ENCODE measurements at places on chromosomes 4 and X.
A peak's percentile ranks its signal among the peaks of the same experiment; 100 is the strongest.

DNA sequence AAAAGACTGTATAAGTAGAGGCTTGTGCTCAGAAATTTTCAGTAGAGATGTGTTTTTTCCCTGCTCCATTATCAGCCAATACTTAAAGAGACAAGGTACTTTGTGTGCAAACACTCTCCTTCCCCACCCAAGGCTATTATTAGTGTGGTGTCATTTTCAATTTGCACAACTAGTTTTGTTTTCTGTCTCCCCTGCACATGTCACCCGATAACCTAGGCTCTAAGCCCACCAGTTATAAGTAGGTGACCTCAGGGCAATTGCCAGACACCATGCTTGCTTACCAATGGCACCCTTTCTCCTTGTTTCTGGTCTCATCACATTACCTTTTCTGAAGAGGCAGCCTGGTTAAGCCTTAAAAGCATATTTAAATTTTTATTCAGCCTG lies 8.0 kb upstream of the GUCY1A1 start:
- no peak for DNase-seq

DNA sequence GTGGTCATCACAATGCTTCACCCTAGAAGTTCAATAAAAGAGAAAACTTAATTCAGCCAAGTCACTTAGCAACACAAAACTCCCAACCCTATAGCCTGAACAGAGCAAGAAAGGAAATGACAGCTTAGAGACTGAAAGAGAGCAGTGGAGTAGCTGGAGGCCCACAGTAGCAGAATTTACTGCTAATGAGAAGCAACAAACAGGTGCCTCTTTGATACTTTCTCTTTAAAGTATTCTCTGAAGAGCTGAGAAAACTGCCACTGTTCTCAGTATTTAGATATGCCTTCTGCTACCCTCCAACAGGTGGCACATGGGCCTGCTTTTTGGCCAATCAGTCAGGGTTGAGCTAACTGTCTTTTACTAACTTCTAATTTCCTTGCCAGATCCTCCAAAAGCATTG lies 240.0 kb downstream of the GPC3 start:
- no peak for DNase-seq

DNA sequence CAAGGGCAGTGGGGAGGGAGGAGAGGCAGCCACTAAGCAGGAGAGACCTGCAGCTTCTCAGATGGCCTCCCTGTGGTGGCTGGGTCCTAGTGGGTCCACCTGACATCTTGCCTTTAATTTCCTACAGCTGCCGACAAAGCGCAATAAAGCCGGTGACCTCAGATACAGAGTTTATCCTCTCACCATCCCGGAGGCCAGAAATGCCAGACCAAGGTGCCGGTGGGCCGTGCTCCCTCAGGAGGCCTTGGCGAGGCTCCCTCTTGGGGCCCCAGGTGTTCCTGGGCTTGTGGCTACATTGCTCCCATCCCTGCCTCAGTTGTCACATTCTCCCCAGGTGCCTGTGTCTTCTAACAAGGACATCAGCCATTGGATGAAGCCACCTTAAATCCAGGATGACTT lies 103.0 kb downstream of the ADRA2C start:
- no peak for DNase-seq

GRCh38 chrX:1725472-1725871 lies 110.6 kb downstream of the ASMT start:
- no peak for DNase-seq

GRCh38 chr4:125316401-125316790 lies 1.6 kb downstream of the FAT4 start:
- DNase-seq, result peak; percentile 22

- DNase-seq, result no peak
These were observed 16.8 kb downstream of the CLDN22 start for GRCh38 chr4:183303301-183303700.

DNA sequence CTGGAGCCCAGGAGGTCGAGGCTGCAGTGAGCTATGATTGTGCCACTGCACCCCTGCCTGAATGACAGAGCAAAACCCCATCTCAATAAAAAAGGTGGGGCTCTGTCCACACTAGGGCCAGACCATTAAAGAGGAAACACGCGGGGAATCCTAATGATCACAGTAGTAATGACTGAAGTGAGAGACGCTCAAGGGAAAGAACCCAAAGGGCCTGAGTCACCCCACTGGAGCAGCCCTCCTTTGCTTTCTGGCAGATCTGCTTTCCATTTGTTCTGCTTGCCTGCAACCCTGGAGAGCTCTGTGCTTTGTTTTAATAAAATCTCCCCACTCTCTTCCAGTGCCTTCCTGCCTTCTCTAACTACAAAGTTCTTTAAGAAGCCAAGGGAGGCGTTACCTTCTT lies 5.0 kb downstream of the TFDP3 start:
- DNase-seq, result no peak

GRCh38 chrX:121283921-121284320 lies 236.5 kb downstream of the GLUD2 start:
- no peak for DNase-seq

GRCh38 chr4:22407361-22407760 lies 108.5 kb downstream of the ADGRA3 start:
- no peak for DNase-seq

DNA sequence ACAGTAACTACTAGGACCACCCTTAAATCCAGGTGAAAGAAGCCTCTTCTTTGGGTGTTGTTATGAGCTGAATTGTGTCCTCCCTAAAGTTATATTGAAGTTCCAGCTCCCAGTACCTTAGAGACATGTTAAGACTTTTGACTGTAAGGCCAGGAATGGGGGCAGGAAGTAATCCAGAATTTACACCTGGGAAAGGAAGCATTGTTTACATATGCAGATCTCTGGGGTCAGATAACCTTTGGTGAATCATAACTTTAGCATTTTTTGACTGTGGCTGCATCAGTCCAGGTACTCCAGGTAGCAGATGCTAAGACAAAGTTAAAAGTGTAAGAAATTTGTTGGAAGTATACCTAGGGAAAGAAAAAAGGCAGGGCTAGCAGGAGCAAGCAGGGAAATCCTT lies 104.9 kb upstream of the CENPE start:
- no peak for DNase-seq

DNA sequence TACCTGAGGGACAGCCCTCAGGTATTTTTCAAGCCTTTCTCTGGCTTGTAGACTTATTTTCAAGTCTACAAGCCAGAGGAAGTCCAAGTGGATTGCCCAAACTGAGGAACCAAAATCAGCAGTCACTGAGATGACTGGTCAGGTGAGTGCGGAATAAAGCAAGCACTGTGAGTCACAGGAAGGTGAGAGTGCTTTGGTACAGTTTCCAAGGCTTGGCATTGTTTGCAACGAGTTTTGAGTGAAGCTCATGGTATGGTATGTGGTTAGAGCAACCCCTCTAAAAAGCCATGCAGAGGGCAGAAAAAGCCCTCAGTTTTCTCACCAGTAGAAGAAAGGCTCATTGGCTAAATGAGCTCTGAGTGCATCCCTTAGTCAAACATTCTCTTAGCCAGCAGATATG lies 112.8 kb upstream of the EOLA2 start:
- no peak for DNase-seq

- no peak for DNase-seq
These were observed 375.4 kb downstream of the ZNF674 start for GRCh38 chrX:46169808-46170207.

DNA sequence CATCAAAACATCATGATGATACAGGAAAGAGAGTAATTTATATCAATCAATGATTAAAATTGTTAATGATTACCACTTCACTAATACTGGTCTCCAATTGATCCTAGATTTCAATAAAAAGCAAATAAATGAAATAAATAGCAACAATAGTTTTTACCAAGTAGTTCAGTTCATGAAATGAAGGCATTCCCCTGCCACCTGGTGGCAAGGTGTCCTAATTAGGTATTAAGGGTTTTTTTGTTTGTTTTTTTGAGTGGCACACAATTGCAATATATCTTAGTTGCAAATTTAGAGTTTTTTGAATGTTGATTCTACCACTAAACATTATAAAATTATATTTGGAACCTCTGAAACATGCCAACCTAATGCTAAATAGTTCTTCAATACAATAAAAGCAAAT lies 157.4 kb upstream of the PDE5A start:
- DNase-seq, result peak; percentile 2

GRCh38 chrX:72207366-72207765 lies 25.8 kb downstream of the PIN4 start:
- no peak for DNase-seq
